ENCODE measurements at places on chromosomes 2 and 18. TPM values are rescaled to one million over a fixed set of nuclear protein-coding genes. Genes with fewer than 3 reads are reported as not detected.

- H3K4me1 ChIP-seq: peaks cover 50% of the 10 kb centered on the region
- H3K4me3 ChIP-seq: peak overlapping the region; percentile 42
- no peaks in the 10 kb centered on the region for H3K27me3 ChIP-seq
- peak overlapping the region; percentile 95 for H3K27ac ChIP-seq
- DNase-seq: peak; percentile 84
- H3K36me3 ChIP-seq: peaks cover 3% of the 10 kb centered on the region
These were observed 49.1 kb downstream of the ADI1 start for GRCh38 chr2:3470166-3470651.

DNA sequence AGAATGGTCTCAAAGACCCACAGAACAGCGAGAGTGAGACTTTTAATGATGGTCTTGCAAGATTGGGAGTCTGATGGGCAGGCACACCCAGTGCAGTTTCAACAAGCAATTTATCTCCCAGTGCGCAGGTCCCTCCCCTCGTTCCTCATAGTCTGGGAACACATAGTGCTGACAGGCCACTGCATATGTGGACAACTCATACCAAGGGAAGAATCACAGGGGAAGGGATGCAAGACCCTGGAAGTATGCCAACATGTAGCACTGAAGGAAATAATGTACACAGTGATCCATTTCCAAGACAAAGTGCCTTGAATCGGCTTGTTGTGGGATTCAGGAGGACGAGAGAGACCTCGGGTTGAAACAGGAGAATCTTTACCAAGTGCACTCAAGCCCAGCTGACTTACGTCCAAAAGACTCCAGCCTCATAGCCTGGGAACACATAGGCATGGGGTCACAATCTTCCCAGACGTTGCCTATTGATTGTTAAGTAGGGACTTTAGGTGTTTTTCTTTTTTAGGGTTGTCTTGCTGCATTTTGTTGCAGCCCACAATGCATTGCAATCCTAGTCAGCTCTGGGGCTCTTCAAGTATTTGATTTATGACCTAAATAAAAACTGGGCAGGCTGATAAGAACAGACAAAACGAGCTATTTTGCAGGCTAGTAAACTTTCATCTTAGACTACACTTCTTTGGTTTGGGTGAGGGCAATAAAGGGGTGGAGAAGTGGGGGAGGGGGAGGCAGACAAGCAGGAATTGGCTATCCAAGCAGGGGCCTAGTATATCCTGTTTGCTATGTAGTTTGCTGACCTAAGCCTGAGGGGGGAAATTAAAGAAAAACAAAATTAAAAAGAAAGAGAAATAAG, 24.7 kb upstream of the SERPINB5 start:
- no peaks in the 10 kb centered on the region for H3K4me1 ChIP-seq
- H3K4me3 ChIP-seq: no peak overlapping the region
- no peaks in the 10 kb centered on the region for H3K27me3 ChIP-seq
- H3K36me3 ChIP-seq: no peaks in the 10 kb centered on the region
- no peak overlapping the region for H3K27ac ChIP-seq
- DNase-seq: no peak

GRCh38 chr2:36322108-36322507, 33.5 kb upstream of the CRIM1 start:
- no peak overlapping the region for H3K4me3 ChIP-seq
- no peak overlapping the region for H3K27ac ChIP-seq
- no peak for DNase-seq

GRCh38 chr2:99255491-99256318, at the start of gene LYG2:
LYG2 (minus strand) TSS chr2:99255666; CDS start chr2:99254260, 1,406 bp downstream.
- H3K36me3 ChIP-seq: no peaks in the 10 kb centered on the region
- DNase-seq: no peak
- no peak within 1 kb of the TSS for H3K4me3 ChIP-seq
- H3K27me3 ChIP-seq: no peaks in the 10 kb centered on the region

GRCh38 chr2:102848366-102848839, 86.6 kb downstream of the TMEM182 start:
- peak; percentile 79 for DNase-seq
- H3K4me1 ChIP-seq: no peaks in the 10 kb centered on the region
- H3K27me3 ChIP-seq: no peaks in the 10 kb centered on the region
- H3K4me3 ChIP-seq: peak overlapping the region; percentile 61
- H3K36me3 ChIP-seq: no peaks in the 10 kb centered on the region

DNA sequence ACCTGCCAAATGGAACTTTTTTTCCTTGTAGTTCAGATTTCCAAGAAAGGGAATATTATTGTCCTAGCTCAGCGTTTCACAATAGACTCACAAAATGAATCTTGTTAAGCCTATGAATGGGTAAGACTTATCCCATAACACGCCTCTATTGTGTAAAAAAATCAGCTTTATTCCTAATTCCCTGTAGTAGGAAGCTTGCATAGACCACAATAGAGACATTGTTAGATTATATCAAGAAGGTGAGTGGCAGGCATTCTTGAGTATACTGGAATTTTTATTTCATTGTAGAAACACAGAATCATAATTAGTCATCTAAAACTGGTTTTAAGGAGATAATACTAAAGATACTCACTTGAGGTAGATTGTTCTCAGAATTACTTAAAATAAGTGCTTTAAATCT, 46.5 kb upstream of the SLC30A6 start:
- no peak overlapping the region for H3K4me3 ChIP-seq
- H3K36me3 ChIP-seq: peaks cover 63% of the 10 kb centered on the region
- no peaks in the 10 kb centered on the region for H3K27me3 ChIP-seq
- H3K4me1 ChIP-seq: no peaks in the 10 kb centered on the region
- no peak overlapping the region for H3K27ac ChIP-seq

DNA sequence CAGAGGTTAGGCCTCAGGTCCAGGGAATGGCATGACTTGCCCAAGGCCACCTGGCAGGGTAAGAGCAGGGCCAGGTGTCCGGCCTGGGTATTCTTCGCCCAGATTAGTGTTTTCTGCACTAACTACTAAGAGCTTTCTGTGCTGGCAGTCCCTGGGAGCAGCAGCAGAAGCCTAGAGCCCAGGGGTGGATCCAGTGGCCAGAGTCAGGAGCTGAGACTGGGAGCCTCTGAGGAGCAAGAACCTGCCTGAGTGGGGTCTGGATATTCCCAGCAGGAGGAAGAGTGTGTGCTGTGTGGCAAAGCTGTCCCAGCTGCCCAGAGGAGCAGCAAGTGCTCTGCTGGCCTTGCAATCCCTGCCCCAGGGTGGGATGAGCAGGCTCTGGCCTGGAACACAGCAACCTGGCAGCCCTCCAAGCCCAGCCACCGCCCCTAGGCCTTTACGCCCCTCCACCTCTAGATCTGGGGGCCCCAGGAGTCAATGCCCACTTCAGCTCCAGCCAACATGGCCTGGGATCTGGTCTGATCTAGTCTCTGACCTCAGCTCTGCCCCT, 30.7 kb upstream of the GPAT2 start:
- H3K27me3 ChIP-seq: no peaks in the 10 kb centered on the region
- DNase-seq: no peak
- H3K36me3 ChIP-seq: no peaks in the 10 kb centered on the region
- H3K27ac ChIP-seq: no peak overlapping the region

DNA sequence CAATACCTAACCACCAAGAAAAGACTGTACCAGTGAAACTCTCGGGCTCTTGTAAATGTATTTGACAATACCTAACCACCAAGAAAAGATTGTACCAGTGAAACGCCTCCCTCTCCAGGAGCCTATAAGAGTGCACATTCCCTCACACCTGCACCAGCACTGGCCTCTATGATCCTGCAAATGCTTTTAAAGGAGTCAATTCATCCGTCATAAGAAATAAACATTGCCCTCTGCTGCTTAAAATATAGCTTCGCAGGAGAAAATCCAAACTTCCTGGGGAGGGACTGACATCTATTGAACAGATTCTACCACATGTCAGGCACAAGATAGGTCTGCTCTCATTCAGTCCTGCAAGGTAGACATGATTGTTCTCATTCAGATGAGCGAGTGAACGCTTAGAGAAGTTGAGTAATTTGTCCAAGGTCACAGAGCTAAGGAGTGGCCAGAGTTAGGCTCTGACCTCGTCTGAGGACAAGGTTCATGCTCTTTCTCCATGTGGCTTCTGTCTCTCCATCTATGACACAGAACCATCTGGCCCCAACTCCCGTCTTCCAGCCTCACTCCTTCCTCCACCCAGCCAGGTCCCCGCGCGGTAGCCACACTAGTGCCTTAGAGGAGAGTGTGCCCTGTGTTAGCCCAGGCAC, 38.7 kb downstream of the MCFD2 start:
- H3K4me1 ChIP-seq: peaks cover 31% of the 10 kb centered on the region
- DNase-seq: no peak
- no peak overlapping the region for H3K4me3 ChIP-seq
- H3K27me3 ChIP-seq: no peaks in the 10 kb centered on the region
- no peaks in the 10 kb centered on the region for H3K36me3 ChIP-seq

DNA sequence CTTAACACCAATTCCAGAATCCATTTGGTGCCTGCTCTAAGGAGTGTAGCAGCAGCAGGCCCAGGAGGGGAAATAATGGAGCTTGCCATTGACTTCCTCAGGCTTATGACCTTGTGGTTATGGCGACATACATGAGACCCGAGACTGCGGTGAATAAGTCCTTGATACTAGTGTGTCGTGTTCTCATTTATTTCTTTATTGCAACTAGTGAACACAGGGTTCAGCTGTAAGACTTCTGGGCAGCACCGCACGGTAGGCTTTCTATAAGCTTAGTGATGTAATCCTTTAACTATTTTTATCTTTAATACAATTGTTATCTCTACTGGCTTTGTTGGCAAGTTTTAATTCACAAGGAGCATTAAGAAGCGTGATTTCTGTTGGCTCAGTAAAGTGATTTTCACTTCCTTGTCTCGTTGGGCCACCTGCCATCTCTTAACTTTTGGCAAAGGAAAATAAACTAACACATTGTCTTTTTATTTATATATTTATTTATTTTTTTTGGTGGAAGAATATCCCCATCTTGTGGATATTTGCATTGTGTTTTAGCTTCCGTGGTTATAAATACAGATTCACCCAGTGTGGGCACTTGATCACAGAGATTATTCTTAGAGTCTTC, 139.8 kb downstream of the LTBP1 start:
- H3K4me1 ChIP-seq: peaks cover 10% of the 10 kb centered on the region
- no peak overlapping the region for H3K27ac ChIP-seq
- peak overlapping the region; percentile 15 for H3K4me3 ChIP-seq
- no peak for DNase-seq

DNA sequence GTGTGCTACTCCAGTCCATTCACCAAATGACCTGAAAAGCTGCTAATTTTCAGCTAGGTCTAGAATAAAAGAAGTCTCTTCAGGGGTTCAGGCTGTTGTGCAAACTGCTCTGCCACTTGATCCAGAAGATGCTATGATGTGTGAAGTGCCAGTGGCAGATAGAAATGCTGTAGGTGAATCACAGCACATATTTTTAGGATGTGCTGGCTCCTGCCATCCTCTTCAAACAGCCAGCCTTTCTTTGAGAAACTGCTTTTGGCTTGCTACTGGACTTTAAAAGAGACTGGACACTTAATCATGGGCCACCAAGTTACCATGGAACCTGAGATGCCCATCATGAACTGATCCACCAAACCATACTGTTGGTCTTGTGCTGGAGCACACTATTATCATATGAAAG, 322.1 kb downstream of the EN1 start:
- H3K27ac ChIP-seq: no peak overlapping the region
- peaks cover 4% of the 10 kb centered on the region for H3K27me3 ChIP-seq
- no peaks in the 10 kb centered on the region for H3K4me1 ChIP-seq
- no peaks in the 10 kb centered on the region for H3K36me3 ChIP-seq

DNA sequence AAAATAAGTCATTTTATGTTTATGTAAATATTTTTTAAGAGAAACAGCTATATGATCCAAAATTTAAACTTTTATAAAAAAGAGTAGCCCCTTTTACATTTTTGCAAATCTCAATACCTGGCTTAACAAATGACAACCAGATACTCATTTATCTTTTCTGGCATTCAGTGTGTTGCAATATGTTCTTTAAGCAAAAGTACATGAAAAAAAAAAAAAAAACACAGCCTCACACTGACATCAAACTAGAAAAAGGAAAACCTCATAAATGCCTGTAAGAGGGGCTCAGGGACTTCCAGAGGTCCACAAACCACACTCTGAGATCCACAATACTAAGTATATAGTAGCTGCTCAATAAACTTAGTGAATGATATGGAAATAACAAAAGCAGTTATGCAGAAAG, 21.9 kb downstream of the PPP4R3B start:
- no peaks in the 10 kb centered on the region for H3K27me3 ChIP-seq
- peaks cover 7% of the 10 kb centered on the region for H3K4me1 ChIP-seq
- peaks cover 44% of the 10 kb centered on the region for H3K36me3 ChIP-seq

- H3K27ac ChIP-seq: no peak overlapping the region
- no peaks in the 10 kb centered on the region for H3K27me3 ChIP-seq
- H3K4me1 ChIP-seq: no peaks in the 10 kb centered on the region
These were observed 208.9 kb downstream of the ZEB2 start for GRCh38 chr2:144310889-144311608.

DNA sequence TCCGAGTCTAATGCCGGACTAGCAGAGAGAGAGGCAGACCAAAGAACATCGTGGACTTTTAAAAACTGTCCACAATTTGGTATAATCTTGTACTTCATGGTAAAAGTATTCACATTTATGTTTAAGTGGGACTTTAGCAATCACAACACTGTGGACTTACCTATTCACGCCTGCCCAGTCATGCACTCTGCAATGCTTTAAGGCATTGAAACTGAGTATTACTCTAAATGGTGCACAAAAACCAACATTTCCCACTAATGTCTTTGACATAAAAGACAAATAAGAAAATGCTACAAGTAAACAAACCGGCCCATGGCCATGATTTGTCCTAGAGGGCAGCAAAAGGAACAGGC, 91.3 kb downstream of the ACVR1 start:
- peak overlapping the region; percentile 37 for H3K4me3 ChIP-seq
- peak overlapping the region; percentile 81 for H3K27ac ChIP-seq
- H3K27me3 ChIP-seq: no peaks in the 10 kb centered on the region
- no peak for DNase-seq

DNA sequence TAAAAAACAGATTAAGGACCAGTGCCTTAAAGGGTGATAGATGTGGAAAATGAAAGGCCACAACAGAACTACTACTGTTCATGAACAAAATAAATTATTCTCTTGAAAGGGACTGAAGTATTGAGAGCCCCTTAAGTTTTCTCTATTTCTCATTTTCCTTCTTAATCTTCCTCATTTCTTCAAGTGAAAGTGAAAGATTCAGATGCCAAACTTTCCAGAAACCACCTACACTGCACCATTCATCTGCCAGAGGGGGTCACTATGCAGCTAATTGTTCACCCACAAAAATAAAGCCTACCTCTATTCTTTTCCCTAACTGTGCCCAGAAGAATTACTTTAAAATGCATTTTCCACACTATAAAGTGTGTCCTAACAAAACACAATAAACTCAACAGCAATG, 140.1 kb downstream of the NR4A2 start:
- H3K4me1 ChIP-seq: no peaks in the 10 kb centered on the region
- no peak overlapping the region for H3K27ac ChIP-seq
- no peaks in the 10 kb centered on the region for H3K27me3 ChIP-seq
- DNase-seq: no peak
- H3K36me3 ChIP-seq: no peaks in the 10 kb centered on the region

DNA sequence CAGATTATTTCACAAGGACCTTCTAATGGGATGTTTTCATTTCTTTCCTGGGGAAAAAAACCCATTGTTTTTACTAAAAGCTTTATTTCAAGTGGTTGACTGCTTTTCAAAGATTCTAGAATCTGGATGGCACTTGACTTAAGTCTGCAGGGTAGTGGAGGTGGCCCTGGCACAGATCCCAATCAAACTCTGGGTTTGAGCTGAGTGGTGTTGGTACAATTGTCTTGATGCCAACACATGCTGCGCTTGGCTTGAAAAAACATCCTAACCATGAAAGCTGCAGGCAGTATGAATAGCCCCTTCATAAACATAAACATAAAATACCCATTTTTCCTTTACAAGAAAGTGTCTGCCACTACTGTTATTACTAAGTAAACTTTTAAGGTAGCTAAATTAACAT, 3.6 kb downstream of the PAPOLG start:
- H3K27ac ChIP-seq: no peak overlapping the region
- H3K36me3 ChIP-seq: no peaks in the 10 kb centered on the region
- no peak overlapping the region for H3K4me3 ChIP-seq
- H3K4me1 ChIP-seq: peaks cover 12% of the 10 kb centered on the region
- no peak for DNase-seq

CCDC68 gene
- 1.9 TPM for polyA plus RNA-seq

PHLPP1 gene
- 2.5 TPM for polyA plus RNA-seq

ATP6V1C2 gene
- polyA plus RNA-seq: 0.25 TPM

All from psoas muscle (tissue), 8 donors.